Activated T-cell treated with anti-CD3 and anti-CD28 coated beads for 1 hour (primary cell): ENCODE measurements at places on chromosomes 3 and 15.

GRCh38 chr3:167876620-167877281 lies 141.2 kb downstream of the SERPINI1 start:
- no peak for DNase-seq

DNA sequence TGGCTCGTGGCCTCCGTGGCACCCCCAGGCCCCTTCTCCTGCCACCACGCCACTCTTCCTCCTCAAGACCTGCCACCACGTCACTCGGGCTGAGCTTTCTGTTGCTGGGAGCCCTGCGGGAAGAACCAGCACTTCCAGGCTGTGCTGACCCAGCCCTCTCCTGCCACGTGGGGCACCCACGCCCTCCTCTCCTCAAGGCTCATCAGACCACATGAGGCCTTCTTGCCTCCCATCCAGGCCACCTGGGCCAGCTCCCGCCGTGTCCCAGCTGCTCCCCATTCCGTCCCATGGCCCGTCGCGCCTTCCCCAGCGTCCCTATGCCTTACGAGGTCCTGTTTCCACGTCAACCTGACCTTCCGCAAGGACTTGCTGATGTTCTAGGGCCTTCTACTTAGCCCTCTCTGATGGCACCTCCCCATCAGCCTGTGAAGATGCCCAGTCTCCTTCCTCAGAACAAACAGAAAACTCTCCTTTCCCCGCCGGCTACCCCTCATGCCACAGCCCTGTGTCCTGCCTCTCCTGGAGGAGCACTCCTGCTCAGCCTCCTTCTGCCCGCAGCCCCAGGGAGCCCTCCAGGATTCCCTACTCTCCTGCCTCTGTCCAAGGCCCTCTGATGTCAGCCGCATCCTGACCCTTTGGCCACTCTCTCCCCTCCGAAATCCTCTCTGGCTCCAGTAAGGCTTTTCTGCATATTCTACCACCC lies 71.1 kb upstream of the BLM start:
- DNase-seq = no peak

DNA sequence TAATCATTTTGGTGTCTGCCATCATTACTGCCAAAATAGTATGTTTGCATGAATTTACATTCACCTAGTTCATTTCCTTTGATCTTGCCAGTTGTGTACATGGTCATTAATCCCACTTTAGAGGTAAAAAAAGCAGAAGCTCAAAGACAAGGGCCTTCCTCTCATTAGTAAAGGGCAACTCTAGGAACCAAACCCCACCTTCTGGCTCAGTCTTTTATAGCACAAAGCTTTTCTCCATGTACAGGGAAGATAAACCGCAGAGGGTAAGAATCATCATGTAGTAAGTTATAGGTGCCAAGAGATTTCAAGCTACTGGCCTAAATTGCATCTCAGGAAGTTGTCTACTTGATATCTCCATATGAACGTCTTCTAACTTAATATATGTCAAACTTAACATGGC lies 19.3 kb upstream of the SPG21 start:
- no peak for DNase-seq

DNA sequence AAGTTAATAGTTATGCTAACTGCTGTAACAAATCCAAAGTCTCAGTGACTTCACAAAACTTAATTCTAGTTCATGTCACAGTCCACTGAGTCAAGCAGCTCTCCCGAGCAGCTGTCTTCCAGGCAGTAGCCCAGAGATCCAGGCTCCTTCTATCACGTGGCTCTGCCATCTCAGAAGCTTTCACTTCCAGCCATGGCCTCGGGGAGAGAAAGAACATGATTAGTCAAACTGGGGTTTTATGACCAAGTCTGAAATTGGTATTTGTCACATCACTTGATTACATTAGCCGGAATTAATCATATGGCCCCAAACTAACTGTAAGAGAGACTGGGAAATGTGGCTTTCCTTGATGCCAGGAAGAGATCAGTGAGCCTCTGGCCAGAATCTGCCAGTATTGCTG lies 70.2 kb upstream of the DGKG start:
- DNase-seq = no peak

GRCh38 chr3:16618721-16619120 lies 13.5 kb upstream of the DAZL start:
- DNase-seq = no peak

- DNase-seq = no peak
Measured at GRCh38 chr3:23489300-23490158, 286.4 kb downstream of the UBE2E2 start.

DNA sequence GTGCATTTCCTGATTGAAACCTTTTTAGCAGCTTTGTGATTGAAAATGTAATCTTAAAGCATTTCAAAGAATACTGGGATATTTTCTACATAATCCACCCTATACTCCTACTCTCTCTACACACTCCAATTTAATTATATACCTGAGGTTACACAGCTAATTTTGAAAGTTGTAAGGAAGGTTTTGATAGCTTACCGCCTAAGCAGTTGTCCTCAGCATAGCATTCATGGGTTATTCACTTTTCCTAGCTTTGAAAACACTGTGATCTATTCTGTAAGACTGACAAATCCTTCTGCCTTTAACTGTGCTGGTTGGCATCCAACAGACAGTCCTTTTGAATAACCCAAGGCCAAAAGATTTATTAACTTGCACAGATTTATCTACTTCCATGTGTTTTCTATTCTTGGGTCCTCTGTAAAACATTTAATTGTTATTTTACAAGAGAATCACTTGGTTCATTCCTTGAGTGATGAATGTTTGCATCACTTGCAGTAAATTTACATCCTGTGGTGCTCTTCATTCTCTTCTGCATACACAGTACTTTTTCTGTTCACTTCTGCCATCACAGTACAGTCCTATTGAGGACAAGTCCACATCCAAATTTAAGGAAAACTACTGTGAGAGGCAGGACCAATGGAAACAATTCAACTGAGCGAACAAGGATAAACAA lies 44.8 kb downstream of the SERPINI1 start:
- no peak for DNase-seq

GRCh38 chr15:96243701-96244100 lies 86.8 kb upstream of the NR2F2 start:
- no peak for DNase-seq

GRCh38 chr3:192091831-192092230 lies 630.9 kb downstream of the PYDC2 start:
- DNase-seq = no peak

DNA sequence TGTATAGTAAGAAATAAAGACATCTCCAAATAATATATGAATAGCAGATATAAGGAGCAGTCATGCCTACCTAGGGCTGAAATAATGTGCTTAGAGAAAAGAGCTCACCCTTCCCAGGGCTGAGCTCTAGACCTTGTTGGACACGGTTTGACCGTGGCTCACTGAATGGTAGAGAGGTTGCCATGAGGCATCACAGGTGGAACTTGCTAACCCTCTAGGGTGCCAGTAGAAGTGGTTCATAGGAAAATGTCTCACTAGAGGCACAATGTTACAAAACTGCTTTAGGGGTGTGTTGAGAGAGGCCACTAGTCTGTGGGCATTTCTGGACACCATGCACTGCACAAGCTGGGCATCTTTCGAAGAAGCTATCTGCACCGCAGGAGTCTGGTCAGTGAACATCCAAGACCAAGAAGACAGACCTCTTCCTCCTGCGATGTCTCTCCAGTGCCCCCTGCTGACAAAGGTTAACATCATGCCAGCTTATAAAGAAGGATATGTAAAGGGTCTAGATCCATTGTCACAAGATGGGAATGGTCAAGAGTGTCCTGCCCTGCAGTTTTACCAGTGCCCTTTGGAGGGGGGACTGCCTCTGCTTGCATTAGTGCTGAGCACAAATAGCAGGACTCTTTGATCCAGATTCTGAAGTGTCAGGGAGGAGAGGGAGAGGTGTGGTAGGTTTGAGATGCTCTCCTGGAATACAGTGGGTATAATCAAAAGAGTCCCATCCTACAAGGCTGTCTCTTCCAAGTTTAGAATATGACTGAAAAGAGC lies 266.8 kb downstream of the ZNF385D start:
- DNase-seq = no peak

DNA sequence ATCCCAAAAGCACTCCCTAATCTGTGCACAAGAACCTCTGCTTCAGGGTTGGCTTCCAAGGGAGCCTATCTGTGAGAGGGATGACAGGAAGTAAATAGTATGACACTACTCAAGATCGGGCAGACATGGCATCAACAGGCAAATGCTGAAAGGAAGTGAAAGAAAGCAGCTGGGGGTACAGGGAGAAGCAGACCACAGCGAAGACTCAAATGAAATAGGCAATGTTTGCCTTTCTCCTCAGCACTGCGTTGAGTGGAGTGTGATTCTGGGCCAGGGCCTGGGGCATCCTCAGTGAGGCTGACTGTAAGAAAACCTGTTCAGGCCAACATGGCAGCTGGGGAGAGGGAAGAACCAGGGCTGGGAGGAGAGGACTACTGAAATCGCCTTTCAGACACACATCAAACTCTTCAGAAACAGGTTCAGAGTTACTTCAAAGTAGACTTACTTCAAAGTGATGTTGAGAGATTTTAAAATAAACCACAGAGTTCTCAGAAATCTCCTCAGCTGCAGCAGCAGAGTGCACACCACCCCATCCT lies 96.6 kb downstream of the SLC9A9 start:
- DNase-seq = peak; percentile 2

DNA sequence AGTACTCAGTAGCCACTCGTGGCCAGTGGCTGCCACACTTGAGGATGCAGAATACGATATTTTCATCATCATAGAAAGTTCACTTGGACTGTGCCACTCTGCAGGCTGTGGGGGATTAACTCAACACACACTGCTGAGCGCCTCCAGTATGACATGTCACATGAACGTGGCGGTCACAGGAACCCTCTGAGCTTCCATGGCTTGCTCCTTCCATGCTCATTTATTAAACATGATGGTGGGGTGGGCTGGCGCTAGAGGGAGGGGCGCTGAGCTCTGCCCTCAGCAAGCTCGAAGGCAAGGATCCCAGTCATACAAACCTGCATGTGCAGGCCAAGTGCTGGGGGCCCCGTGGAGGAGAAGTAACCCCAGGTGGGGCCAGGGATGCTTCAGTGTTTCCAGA lies 85.5 kb downstream of the WNT7A start:
- no peak for DNase-seq
